SK-N-SH (cell line): ENCODE measurements at places on chromosomes 1 and 21. TPM values are rescaled to one million over a fixed set of nuclear protein-coding genes. Genes with fewer than 3 reads are reported as not detected.

GRCh38 chr21:32003411-32003810 is 130.6 kb downstream of the HUNK start:
- H3K27me3 ChIP-seq = no peaks in the 10 kb centered on the region
- no peak overlapping the region for H3K4me3 ChIP-seq
- DNase-seq = no peak
- H3K36me3 ChIP-seq = no peaks in the 10 kb centered on the region

GRCh38 chr1:27144920-27145661 is 9.8 kb downstream of the SLC9A1 start:
- H3K27ac ChIP-seq = peak overlapping the region; percentile 91
- H3K4me3 ChIP-seq = no peak overlapping the region

GRCh38 chr1:30806381-30807317 is 49.1 kb upstream of the LAPTM5 start:
- DNase-seq = no peak
- H3K36me3 ChIP-seq = no peaks in the 10 kb centered on the region
- H3K27ac ChIP-seq = no peak overlapping the region
- H3K4me1 ChIP-seq = peaks cover 43% of the 10 kb centered on the region
- no peaks in the 10 kb centered on the region for H3K27me3 ChIP-seq
- H3K4me3 ChIP-seq = no peak overlapping the region

DNA sequence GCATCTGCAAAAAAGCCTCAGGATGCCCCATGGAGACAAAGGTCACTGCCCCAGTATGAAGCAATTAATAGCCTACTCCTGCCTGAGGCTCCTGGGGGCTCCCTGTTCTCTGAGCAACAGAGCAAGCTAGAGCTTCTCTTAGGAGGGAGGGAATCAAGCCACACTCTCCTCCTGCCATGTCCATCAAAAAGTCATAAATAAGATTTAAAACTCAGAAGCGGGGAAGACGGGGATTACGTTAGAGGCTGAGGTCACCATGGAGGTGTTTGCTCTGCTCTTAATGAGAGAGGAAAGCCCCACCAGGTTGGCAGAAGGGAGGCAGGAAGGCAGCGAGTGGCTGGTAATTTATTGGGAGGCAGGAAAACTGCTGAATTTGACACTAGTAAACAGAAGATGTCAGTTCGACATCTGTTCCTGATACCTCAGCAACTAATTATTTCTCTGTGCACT is 98.4 kb upstream of the TNR start:
- no peaks in the 10 kb centered on the region for H3K36me3 ChIP-seq
- no peaks in the 10 kb centered on the region for H3K27me3 ChIP-seq
- no peak overlapping the region for H3K4me3 ChIP-seq
- H3K4me1 ChIP-seq = no peaks in the 10 kb centered on the region

GRCh38 chr1:97245682-97246081 is 524.1 kb downstream of the PTBP2 start:
- no peak overlapping the region for H3K4me3 ChIP-seq
- H3K36me3 ChIP-seq = no peaks in the 10 kb centered on the region
- no peak for DNase-seq
- no peak overlapping the region for H3K27ac ChIP-seq

Gene FAM78B
- 0.34 and 0.36 TPM in 2 replicates for polyA plus RNA-seq

GRCh38 chr1:100643471-100644196 is 75.9 kb upstream of the VCAM1 start:
- H3K4me3 ChIP-seq = no peak overlapping the region
- H3K27me3 ChIP-seq = no peaks in the 10 kb centered on the region
- peak overlapping the region; percentile 84 for H3K27ac ChIP-seq
- H3K36me3 ChIP-seq = no peaks in the 10 kb centered on the region
- H3K4me1 ChIP-seq = no peaks in the 10 kb centered on the region; the same call in none of the 2 replicates

GRCh38 chr1:235818632-235819136 is 48.0 kb downstream of the LYST start:
- H3K27ac ChIP-seq = no peak overlapping the region
- H3K36me3 ChIP-seq = no peaks in the 10 kb centered on the region
- H3K27me3 ChIP-seq = no peaks in the 10 kb centered on the region
- no peak overlapping the region for H3K4me3 ChIP-seq

GRCh38 chr1:17624611-17625233 is 85.2 kb downstream of the ARHGEF10L start:
- no peak overlapping the region for H3K27ac ChIP-seq
- H3K4me1 ChIP-seq = peaks cover 7% of the 10 kb centered on the region; the same call in 1 of the 2 replicates
- peaks cover 26% of the 10 kb centered on the region; the same call in 1 of the 2 replicates for H3K36me3 ChIP-seq
- no peak for DNase-seq
- H3K27me3 ChIP-seq = no peaks in the 10 kb centered on the region
